ENCODE measurements at places on chromosomes 5 and 9. TPM values are rescaled to one million over a fixed set of nuclear protein-coding genes. Genes with fewer than 3 reads are reported as not detected.

DNA sequence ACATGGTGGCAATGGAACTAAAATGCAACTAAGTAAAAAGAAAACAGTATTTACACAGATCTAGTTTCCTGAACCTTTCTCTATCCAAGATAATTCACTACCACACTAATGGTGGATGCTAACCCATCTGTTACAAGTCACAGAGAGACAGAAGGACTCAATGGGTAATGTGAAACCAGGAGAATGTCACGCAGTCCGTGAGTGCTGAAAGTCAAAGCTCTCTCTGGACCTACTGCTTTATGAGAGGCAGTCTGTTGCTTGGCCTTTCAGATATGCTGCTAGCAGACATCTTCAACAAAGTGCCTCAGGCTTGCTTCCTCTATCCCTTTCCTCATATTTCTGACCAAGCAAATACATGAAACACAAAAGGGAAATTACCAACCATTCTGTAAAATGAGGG is 69.0 kb upstream of the GLRX start:
- no peak overlapping the region for H3K4me3 ChIP-seq
- no peak for DNase-seq
- H3K36me3 ChIP-seq, result peaks cover 71% of the 10 kb centered on the region
- H3K27me3 ChIP-seq, result no peaks in the 10 kb centered on the region
- H3K27ac ChIP-seq, result no peak overlapping the region

DNA sequence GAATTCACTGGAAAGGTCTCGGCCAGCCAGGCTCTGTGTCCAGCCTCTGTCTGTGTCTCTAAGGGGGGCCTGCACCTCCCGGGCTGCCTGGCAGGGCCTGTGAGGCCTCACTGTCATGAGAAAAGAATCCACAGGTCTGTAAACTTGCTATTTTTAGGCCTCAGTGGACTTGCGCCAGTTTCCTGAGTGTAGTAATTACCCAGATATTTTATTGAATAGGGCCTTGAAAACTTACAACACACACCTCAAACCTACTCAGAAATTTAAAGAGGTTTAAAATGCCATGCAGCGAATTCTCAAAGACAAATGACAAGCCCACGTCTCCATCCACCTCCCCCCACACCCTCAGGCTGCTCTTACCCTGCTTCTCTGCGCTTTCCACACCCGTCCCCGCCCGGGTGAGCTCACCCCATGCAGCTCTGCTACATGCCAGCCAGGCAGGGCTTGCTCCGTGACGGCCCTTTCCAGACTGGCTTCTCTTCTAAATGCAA is 8.8 kb upstream of the TENT4A start:
- no peaks in the 10 kb centered on the region for H3K36me3 ChIP-seq
- no peaks in the 10 kb centered on the region for H3K4me1 ChIP-seq
- DNase-seq, result no peak
- no peak overlapping the region for H3K27ac ChIP-seq

SPINK7 gene
- not detected for total RNA-seq

GRCh38 chr5:128537221-128537999 is 635 bp downstream of the FBN2 start:
- H3K27me3 ChIP-seq, result peaks cover 7% of the 10 kb centered on the region
- peak overlapping the region; percentile 46 for H3K4me3 ChIP-seq
- peaks cover 13% of the 10 kb centered on the region for H3K4me1 ChIP-seq

DNA sequence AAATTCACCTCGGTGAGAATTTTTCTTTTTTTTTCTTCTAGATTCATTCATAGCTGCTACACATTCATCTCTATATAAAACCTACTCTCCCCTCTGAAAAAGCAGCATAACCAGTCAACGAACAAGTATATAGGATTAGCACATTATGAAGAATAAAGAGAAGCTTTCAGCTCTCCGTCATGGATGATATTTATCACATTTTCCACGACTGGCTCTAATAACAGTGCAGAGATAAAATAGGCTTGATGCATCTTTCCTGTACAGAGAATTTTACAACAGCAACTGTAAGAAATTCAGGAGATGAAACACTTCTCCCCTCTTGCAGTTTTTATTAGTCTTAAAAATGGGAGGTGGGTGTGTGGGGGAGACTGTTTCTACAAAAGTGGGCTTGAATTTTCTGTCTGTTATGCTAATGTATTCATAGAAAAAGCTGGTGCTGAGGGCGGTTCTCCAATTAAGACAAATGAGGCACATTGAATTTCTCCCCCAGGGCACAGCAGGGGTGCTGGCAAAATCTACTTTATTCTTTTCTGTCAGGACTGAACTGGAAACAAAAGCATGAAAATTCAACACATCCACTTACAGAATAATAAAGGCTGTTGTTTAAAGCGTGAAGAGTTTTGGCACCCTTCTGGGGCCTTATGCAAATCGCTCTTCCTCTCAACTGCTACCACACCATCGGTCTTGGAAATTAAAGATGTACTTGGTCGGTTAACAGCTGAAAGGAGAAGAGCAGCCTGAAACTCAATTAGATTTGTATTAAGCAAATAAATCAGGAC is 233.9 kb upstream of the ZNF608 start:
- no peaks in the 10 kb centered on the region for H3K27me3 ChIP-seq
- H3K4me1 ChIP-seq, result no peaks in the 10 kb centered on the region
- no peak overlapping the region for H3K4me3 ChIP-seq
- H3K36me3 ChIP-seq, result no peaks in the 10 kb centered on the region
- H3K27ac ChIP-seq, result no peak overlapping the region

DNA sequence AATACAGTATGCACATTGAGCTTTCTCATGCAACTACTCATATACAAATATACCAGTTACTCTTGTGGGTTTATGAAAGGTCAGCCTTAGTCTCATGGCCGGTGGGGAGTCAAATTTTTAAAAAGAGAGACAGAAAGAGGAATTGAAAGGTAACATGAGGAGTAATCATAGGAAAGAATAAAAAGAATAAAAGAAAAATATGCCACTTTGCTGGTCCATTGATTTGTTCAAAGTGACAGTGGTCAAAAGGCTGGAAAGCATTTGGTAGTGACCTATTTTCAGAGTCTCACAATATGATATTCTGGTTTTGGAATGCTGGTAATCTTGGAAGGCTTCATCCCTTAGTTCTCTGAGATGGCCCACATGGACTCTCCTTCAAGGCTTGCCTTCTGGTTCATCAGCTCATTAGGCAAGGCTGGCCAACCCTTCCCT is 67.0 kb downstream of the ZNF366 start:
- H3K36me3 ChIP-seq, result no peaks in the 10 kb centered on the region
- H3K4me1 ChIP-seq, result peaks cover 4% of the 10 kb centered on the region
- DNase-seq, result no peak
- no peaks in the 10 kb centered on the region for H3K27me3 ChIP-seq

DNA sequence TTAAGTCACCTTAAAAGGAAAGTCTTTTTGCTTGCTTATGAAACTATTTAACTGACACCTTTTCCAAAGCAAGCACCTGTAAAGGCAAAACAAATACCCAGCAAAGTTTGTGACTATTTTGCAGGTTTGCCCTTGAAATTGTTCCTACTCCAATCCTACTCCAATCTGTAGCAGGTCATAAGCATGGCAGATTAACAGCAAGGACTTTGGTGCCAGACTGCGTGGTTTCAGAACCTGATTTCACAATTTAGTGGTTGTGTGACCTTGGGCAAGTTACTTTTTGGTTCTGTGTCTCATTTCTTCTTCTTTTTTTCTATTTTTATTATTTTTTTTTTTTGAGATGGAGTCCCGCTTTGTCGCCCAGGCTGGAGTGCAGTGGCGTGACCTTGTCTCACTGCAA is 282.1 kb downstream of the RFX3 start:
- no peaks in the 10 kb centered on the region for H3K27me3 ChIP-seq
- no peak for DNase-seq
- H3K36me3 ChIP-seq, result no peaks in the 10 kb centered on the region
- no peak overlapping the region for H3K4me3 ChIP-seq

GRCh38 chr5:14597080-14597479 is 15.5 kb downstream of the OTULINL start:
- no peaks in the 10 kb centered on the region for H3K27me3 ChIP-seq
- no peak for DNase-seq
- H3K4me1 ChIP-seq, result no peaks in the 10 kb centered on the region
- no peaks in the 10 kb centered on the region for H3K36me3 ChIP-seq
- H3K4me3 ChIP-seq, result no peak overlapping the region

GIN1 gene
- total RNA-seq, result 3.7 TPM

GRCh38 chr5:27171761-27172261 is 133.4 kb upstream of the CDH9 start:
- H3K36me3 ChIP-seq, result no peaks in the 10 kb centered on the region
- no peak for DNase-seq
- H3K27ac ChIP-seq, result no peak overlapping the region
- H3K4me1 ChIP-seq, result no peaks in the 10 kb centered on the region
- H3K27me3 ChIP-seq, result no peaks in the 10 kb centered on the region

GRCh38 chr5:124905256-124906130 is 159.1 kb upstream of the ZNF608 start:
- H3K4me1 ChIP-seq, result peaks cover 29% of the 10 kb centered on the region
- no peak overlapping the region for H3K4me3 ChIP-seq
- H3K27ac ChIP-seq, result no peak overlapping the region
- H3K36me3 ChIP-seq, result no peaks in the 10 kb centered on the region
- H3K27me3 ChIP-seq, result no peaks in the 10 kb centered on the region
- DNase-seq, result no peak

- no peak for DNase-seq
- no peak overlapping the region for H3K4me3 ChIP-seq
- H3K27ac ChIP-seq, result no peak overlapping the region
Measured at GRCh38 chr5:142810081-142810480, 39.9 kb downstream of the ARHGAP26 start.

GRCh38 chr9:123669346-123669745 is 260.6 kb downstream of the DENND1A start:
- H3K27me3 ChIP-seq, result no peaks in the 10 kb centered on the region
- H3K4me3 ChIP-seq, result no peak overlapping the region
- no peaks in the 10 kb centered on the region for H3K4me1 ChIP-seq
- peaks cover 7% of the 10 kb centered on the region for H3K36me3 ChIP-seq
- no peak for DNase-seq
- no peak overlapping the region for H3K27ac ChIP-seq

PCDHB4 gene
- 0.17 TPM for total RNA-seq

JAKMIP2 gene
- total RNA-seq, result 0.23 TPM

- H3K4me1 ChIP-seq, result peaks cover 60% of the 10 kb centered on the region
- no peak overlapping the region for H3K4me3 ChIP-seq
- peak overlapping the region; percentile 83 for H3K27ac ChIP-seq
- H3K27me3 ChIP-seq, result no peaks in the 10 kb centered on the region
- no peaks in the 10 kb centered on the region for H3K36me3 ChIP-seq
- DNase-seq, result no peak
Measured at GRCh38 chr9:69181908-69182353, 7.9 kb downstream of the TJP2 start.

DNA sequence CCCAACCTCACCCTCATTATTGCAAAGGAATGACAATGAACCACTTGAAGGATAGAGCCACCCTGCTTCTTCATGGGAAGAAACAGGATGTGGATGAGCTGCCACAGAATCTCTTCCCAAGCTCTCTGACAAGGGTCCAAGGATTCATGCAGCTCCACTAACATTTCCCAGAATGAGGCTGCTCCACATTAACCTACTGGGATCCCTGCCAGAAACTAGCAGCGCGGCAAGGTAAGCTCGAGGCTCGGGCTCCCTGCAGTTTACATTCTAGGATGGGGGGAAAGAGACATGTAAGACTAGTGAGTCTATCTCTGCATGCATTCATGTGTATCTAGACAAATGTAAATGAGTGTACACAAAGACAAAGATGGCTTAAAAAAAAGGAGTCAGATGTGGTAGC is 12.1 kb downstream of the DCAF12 start:
- H3K27me3 ChIP-seq, result no peaks in the 10 kb centered on the region
- H3K27ac ChIP-seq, result no peak overlapping the region
- H3K36me3 ChIP-seq, result peaks cover 3% of the 10 kb centered on the region
- no peak for DNase-seq
- H3K4me3 ChIP-seq, result no peak overlapping the region

DNA sequence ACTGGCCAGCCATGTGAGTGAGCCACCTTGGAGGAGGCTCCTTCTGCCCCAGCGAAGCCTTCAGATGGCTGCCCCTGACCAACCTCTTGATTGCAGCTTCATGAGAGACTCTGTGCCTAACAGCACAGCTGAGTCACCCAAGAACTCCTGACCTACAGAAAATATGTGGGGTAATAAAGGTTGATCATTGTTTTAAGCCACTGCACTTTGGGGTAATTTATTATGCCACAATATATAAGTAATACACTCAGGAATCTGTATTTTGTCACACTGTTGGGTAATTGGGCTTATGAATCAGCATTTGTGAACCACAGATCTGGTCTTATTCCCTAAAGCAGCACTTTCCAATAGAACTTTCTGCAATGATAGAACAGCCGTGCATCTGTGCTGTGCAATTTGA is 24.4 kb upstream of the VDAC1 start:
- H3K27me3 ChIP-seq, result no peaks in the 10 kb centered on the region
- H3K4me1 ChIP-seq, result no peaks in the 10 kb centered on the region
- no peak overlapping the region for H3K27ac ChIP-seq
- no peaks in the 10 kb centered on the region for H3K36me3 ChIP-seq
- no peak for DNase-seq
- no peak overlapping the region for H3K4me3 ChIP-seq

PCDHB13 gene
- total RNA-seq, result 0.19 TPM

DNA sequence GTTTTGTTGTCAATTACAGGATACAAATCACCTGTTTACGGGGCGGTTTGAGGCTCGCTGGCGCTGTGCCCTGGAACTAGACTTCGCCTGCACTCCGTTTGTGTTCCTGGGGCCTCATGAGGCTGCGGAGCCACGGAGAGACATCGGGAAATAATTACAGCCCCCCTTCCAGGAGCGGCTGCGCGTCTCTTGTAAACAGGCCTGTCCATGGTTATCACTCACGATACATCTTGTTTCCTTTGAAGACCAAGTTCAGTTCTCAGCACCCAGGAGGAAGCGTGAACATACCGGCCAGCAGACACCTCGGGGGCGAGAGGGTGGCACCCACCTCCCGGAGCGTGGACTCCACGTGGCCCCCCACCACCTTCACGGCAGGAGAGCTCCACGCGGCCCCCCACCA is 297.1 kb upstream of the IRX4 start:
- no peaks in the 10 kb centered on the region for H3K36me3 ChIP-seq
- H3K4me1 ChIP-seq, result no peaks in the 10 kb centered on the region

DNA sequence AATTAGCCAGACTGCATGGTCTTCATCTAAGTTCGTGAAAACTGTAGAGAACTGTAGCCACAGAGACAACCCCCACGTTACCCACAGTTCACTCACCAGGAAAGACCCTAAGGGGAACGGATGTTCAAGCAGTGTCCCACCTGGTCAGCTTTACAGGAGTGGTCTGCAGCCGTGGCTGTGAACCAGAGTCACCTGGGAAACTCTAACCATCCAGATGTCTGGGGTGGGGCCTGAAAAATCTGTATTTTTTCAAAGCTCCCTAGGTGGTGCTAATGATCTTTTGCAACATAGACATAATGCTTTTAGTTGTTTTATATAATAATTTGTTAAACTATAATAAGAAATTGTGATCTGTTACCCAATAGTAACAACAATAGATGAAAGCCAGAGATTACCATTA is 47.7 kb upstream of the ANGPTL2 start:
- H3K4me1 ChIP-seq, result no peaks in the 10 kb centered on the region
- H3K4me3 ChIP-seq, result no peak overlapping the region
- no peaks in the 10 kb centered on the region for H3K27me3 ChIP-seq
- no peaks in the 10 kb centered on the region for H3K36me3 ChIP-seq
- H3K27ac ChIP-seq, result no peak overlapping the region

DNA sequence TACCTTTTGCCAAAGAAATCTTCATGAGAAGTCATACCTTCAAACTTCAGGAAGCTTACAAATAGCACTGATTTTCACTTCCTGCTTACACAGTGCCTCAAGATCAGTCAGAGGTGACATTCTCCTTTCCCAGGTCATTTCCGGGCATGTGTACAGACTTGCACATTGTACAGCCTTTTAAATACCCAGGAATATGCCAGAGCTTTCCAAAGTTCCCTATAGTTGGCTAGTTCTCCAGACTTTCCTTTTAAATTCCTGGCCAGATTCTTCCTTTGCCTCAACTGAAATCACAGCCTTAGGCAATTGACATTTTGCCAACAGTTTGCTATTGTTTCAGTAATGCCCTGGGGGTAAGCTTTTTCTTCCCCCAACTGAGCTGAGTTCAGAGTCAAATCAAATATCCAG is 47.2 kb downstream of the RFX3 start:
- no peak overlapping the region for H3K4me3 ChIP-seq
- H3K27me3 ChIP-seq, result no peaks in the 10 kb centered on the region
- no peaks in the 10 kb centered on the region for H3K4me1 ChIP-seq
- DNase-seq, result no peak
